H9 (cell line): ENCODE measurements at places on chromosomes 16 and 17. TPM values are rescaled to one million over a fixed set of nuclear protein-coding genes. Genes with fewer than 3 reads are reported as not detected.

GSDMA gene
- not detected in 2 replicates for total RNA-seq

FAM20A gene
- total RNA-seq, result 33.5 and 34.4 TPM in 2 replicates

CNTNAP4 gene
- not detected in 2 replicates for total RNA-seq

PNMT gene
- 2.1 and 2.3 TPM in 2 replicates for total RNA-seq

SOCS1 gene
- 11.0 and 11.5 TPM in 2 replicates for total RNA-seq

TSPOAP1 gene
- 17.3 and 19.0 TPM in 2 replicates for total RNA-seq

GRCh38 chr16:25109643-25110042, 1.9 kb upstream of the LCMT1 start:
- no peak for DNase-seq
- no peaks in the 10 kb centered on the region for H3K27me3 ChIP-seq
- H3K27ac ChIP-seq, result no peak overlapping the region
- H3K4me1 ChIP-seq, result peaks cover 4% of the 10 kb centered on the region; the same call in 1 of the 2 replicates

- no peaks in the 10 kb centered on the region for H3K27me3 ChIP-seq
- no peaks in the 10 kb centered on the region for H3K4me1 ChIP-seq
- no peak overlapping the region for H3K27ac ChIP-seq
- no peaks in the 10 kb centered on the region for H3K36me3 ChIP-seq
These were observed 15.9 kb upstream of the ADGRG1 start for GRCh38 chr16:57612494-57612893.

DNA sequence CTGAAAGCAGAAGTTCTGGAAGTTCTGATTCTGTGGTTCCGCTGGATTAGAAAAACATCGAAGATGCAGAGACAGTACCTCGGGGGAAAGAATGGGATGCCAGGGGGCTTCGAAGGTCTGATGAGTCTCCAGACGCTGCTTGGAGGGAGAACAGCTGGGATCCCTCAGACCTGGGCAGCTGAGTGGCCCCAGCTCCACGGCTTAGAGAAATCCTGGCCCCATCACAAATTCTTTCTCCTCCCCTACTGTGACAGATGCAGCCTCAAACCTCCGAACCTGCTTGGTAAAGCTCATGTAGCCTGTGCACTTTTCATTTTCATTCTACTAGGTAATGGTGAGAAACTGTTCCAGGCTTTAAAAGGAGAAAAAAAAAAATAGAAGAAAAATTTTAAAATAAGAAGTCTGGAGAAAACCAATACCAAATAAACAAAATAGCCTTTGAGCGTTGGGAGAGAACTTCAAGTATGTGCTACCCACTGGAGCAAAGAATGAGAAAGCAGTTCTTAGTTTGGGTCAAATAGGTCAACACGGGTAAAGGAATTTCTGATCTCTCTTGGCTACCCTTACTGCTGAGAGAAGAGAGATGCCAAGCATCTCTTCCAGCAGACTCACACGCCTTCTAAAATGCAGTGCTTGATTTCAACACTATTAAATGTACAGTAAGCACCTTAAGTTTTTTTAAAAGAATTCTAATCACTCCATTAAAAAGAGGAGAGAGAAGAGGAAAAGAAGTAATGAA, 19.9 kb downstream of the MAF start:
- peaks cover 2% of the 10 kb centered on the region; the same call in 1 of the 2 replicates for H3K4me1 ChIP-seq
- H3K36me3 ChIP-seq, result no peaks in the 10 kb centered on the region
- DNase-seq, result no peak

- no peak overlapping the region for H3K4me3 ChIP-seq
- H3K27ac ChIP-seq, result no peak overlapping the region
- peaks cover 85% of the 10 kb centered on the region for H3K36me3 ChIP-seq
- H3K4me1 ChIP-seq, result no peaks in the 10 kb centered on the region
- no peak for DNase-seq
These were observed 12.7 kb downstream of the EARS2 start for GRCh38 chr16:23544436-23544835.

DNA sequence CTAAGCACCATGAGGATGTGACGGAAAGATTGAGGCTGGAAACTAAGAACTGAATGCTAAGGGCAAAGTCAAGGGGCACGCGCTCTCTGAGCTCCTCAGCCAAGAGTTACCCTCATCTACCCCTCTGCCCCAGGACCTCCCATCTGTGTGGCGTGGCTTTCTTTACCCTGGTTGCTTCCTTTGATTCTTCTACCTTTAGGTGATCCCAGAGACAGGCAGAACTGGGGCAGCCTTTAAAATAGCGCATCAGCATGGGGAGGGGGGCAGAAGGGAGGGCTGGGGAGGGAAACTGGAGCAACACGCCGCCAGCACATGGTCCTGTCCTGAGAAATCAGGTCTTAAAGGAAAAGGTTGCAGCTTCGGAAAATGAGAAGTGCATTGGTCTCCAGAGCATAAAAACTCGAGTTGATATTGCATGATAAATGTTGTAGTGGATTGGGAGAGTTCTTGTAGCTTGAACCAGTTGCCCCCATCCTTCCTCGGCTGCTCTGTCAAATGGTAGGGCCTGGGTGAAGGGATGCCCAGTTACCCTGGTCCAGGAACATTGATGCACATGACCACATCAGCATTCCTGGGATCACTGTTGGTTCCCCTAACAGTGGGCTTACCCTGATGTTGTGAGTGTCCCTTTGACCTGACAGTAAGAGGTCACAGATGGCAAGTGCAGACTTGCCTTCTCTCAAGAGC, 29.7 kb downstream of the LDHD start:
- no peak for DNase-seq
- no peak overlapping the region for H3K4me3 ChIP-seq
- H3K36me3 ChIP-seq, result peaks cover 13% of the 10 kb centered on the region
